NCI-H345 (cell line): ENCODE measurements at places on chromosomes 1 and 21.

GRCh38 chr1:19260211-19261138 lies 8.9 kb downstream of the MRTO4 start:
- peak; percentile 66 for DNase-seq

DNA sequence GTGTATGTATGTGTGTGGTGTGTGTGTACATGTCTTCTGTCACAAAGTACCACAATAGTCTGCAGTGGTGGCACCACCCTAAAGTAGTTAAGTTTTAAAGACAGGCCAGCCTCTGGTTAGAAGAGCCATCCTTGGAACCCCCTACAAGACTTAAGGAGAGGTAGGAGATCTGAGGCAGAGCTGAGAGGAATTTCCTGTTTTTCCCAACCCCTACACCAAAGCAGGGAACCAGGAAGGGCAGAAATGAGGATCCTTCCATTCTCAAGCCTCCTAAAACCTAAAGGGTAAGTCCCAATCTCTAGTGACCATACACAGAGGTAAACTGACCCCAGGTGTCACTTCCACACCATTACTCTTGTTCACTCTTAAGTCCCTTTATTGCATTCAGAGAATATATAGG lies 11.1 kb downstream of the PEA15 start:
- no peak for DNase-seq

GRCh38 chr21:41634858-41635257 lies 126.9 kb upstream of the TMPRSS2 start:
- no peak for DNase-seq

GRCh38 chr21:35046263-35046624 lies 2.9 kb downstream of the RUNX1 start:
- DNase-seq, result no peak

- no peak for DNase-seq
These were observed 170.2 kb downstream of the DYRK1A start for GRCh38 chr21:37536616-37537278.

- DNase-seq, result no peak
These were observed 16.4 kb upstream of the TARBP1 start for GRCh38 chr1:234495231-234495990.

DNA sequence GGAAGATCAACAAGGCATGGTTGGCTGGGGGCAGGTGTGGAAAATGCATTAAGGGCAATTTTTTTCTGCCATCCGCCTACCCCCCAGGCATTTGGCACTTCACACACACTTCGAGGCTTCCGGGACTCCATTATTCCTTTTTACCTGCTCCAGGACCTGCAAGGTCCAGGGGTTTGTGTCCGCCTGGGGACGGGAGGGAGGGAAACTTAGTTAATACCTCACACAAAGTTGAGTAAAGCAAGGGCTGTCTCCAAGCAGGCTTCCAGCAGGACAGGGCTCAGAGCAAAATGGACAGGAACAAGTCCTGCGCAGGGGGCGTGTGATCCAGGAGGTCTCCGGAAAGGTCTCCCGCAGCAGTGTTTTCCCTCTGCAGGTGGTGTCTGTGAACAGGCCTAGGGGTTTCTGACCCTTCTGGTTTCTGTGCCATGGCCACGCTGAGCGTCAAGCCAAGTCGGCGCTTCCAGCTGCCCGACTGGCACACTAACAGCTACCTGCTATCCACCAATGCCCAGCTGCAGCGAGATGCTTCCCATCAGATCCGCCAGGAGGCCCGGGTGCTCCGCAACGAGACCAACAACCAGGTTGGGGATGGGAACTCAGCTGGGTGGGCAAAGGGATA lies 712 bp downstream of the TEKT2 start:
- no peak for DNase-seq

DNA sequence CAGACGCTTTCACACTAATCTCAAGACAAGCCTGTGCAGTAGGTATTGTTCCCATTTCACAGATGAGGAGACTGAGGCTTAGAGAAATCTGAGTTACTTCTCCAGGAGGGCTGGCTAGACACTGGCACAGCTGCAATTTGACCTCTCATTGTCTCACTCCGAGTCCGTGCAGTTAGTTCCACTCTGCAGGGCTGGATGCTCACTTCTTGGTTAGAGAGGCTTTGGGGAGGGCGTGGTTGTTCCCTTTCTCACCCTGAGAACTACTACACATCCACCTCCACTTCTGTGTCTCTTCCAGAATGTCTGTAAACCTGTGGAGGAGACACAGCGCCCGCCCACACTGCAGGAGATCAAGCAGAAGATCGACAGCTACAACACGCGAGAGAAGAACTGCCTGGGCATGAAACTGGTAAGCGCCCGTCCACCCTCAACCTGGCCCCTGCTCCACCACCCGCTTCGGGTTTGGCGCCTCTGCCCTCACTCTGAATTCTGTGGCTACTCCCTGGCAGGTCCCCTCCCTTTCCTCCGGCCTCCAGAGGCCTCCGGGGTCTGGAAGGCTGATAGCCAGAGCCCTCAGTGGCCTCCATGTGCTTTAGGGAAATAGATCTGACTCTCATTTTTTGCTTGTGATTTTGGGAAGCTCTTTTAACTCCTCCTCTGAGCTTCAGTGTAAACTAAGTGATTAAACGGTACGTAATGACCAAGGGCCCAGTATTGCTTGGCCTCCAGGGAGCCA lies 29.1 kb downstream of the EIF2D start:
- no peak for DNase-seq

GRCh38 chr1:184933944-184934343 lies 40.4 kb downstream of the NIBAN1 start:
- no peak for DNase-seq
